ENCODE measurements at places on chromosomes 6 and 20. TPM values are rescaled to one million over a fixed set of nuclear protein-coding genes. Genes with fewer than 3 reads are reported as not detected.

The EHMT2 gene
- total RNA-seq = 73.1 TPM

The CASS4 gene
- total RNA-seq = 5.5 TPM

The WFDC10B gene
- not detected for total RNA-seq

The PEX6 gene
- 28.5 TPM for total RNA-seq

The AGER gene
- 30.6 TPM for total RNA-seq

The FAM217A gene
- not detected for total RNA-seq

The PLCB4 gene
- not detected for total RNA-seq

The PPIL6 gene
- not detected for total RNA-seq

The CNR1 gene
- total RNA-seq = not detected

The ADGRF5 gene
- not detected for total RNA-seq

The CHMP4B gene
- 77.4 TPM for total RNA-seq

The PPDPF gene
- total RNA-seq = 167 TPM

The SLC17A1 gene
- total RNA-seq = not detected

The HSP90AB1 gene
- 889 TPM for total RNA-seq

The IL17F gene
- total RNA-seq = not detected

The LPIN3 gene
- total RNA-seq = 1.5 TPM

The NANP gene
- 5.8 TPM for total RNA-seq

The LHFPL5 gene
- not detected for total RNA-seq

The DPPA5 gene
- not detected for total RNA-seq

The MEI4 gene
- not detected for total RNA-seq

The ZC2HC1B gene
- total RNA-seq = not detected

All from T-helper 2 cell treated with Interferon-gamma antibody and Interleukin-4, amounts not matched to agents 100 ng/mL and 5 ng/mL, for 36 hours (primary cell).